Neural crest cell (in vitro differentiated cells): ENCODE measurements at places on chromosomes 3 and 15. TPM values are rescaled to one million over a fixed set of nuclear protein-coding genes. Genes with fewer than 3 reads are reported as not detected.

WDR93 gene
- 0.20 TPM in 1 of 2 replicates, not detected in the other for total RNA-seq

DNA sequence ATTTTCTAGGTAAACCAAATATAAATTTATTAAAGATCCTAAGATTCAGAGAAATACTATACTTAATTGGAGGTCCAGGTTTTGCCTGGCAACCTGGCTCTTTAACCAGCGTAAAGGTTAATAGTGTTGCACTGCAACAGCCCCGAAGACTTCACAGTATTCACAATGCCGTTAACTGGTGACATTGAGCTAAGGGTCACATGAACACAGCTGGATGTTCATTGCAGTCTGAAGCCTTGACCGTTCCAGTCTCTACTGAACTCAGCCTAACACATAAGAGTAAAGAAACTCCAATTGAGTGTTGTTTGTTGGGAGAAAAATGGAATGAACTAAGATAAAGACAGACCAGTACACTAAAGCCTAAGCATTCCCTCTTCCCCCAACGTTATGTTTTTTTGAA, 26.8 kb downstream of the NKIRAS1 start:
- DNase-seq = no peak

ZNF385D gene
- 2.1 and 2.2 TPM in 2 replicates for total RNA-seq

- DNase-seq = no peak
Measured at GRCh38 chr15:68497206-68497910, 65.4 kb upstream of the ITGA11 start.

GRCh38 chr3:114809668-114810413, 337.2 kb downstream of the ZBTB20 start:
- no peak for DNase-seq
